ENCODE measurements at places on chromosomes 12 and 14. TPM values are rescaled to one million over a fixed set of nuclear protein-coding genes. Genes with fewer than 3 reads are reported as not detected.

- no peak overlapping the region for H3K4me3 ChIP-seq
- H3K4me1 ChIP-seq: no peaks in the 10 kb centered on the region
- DNase-seq: no peak
- H3K27ac ChIP-seq: no peak overlapping the region
- H3K36me3 ChIP-seq: no peaks in the 10 kb centered on the region
These were observed 12.4 kb downstream of the KRT71 start for GRCh38 chr12:52540531-52540930.

- no peak for DNase-seq
- H3K4me1 ChIP-seq: peaks cover 22% of the 10 kb centered on the region
- H3K4me3 ChIP-seq: no peak overlapping the region
- no peaks in the 10 kb centered on the region for H3K27me3 ChIP-seq
- no peak overlapping the region for H3K27ac ChIP-seq
These were observed 103.3 kb downstream of the AEBP2 start for GRCh38 chr12:19542606-19543005.

DNA sequence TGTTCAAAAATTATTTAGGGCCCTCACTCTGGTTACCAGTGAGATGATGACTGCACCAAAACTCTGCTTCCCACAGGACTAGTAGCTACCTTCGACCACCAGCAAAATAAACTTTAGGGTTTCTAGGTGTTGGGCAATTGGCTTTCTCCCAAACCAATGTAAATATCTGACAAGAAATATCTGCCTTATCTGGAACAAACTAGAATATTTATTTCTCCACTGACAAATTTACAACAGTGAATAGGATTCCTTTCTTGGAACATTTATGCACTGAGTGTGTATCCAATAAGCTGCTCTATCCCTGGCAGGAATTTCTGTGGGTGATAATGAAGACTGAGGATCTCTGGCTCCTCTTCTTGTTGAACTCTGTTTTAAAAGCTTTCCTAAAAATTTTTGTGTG is 148.6 kb downstream of the SLC6A15 start:
- no peak for DNase-seq
- H3K27ac ChIP-seq: no peak overlapping the region
- no peaks in the 10 kb centered on the region for H3K27me3 ChIP-seq
- H3K4me3 ChIP-seq: no peak overlapping the region
- H3K36me3 ChIP-seq: no peaks in the 10 kb centered on the region
- no peaks in the 10 kb centered on the region for H3K4me1 ChIP-seq

The KIF26A gene
- total RNA-seq: 6.5 TPM

The CNPY2 gene
- 33.4 TPM for total RNA-seq

The STON2 gene
- 8.3 TPM for total RNA-seq

The CYP27B1 gene
- not detected for total RNA-seq

The GLT8D2 gene
- 11.7 TPM for total RNA-seq

The KRT8 gene
- 63.4 TPM for total RNA-seq

The TMEM132C gene
- 1.8 TPM for total RNA-seq
